Fibroblast of skin of scalp (primary cell): ENCODE measurements at places on chromosomes 2 and 18.

DNA sequence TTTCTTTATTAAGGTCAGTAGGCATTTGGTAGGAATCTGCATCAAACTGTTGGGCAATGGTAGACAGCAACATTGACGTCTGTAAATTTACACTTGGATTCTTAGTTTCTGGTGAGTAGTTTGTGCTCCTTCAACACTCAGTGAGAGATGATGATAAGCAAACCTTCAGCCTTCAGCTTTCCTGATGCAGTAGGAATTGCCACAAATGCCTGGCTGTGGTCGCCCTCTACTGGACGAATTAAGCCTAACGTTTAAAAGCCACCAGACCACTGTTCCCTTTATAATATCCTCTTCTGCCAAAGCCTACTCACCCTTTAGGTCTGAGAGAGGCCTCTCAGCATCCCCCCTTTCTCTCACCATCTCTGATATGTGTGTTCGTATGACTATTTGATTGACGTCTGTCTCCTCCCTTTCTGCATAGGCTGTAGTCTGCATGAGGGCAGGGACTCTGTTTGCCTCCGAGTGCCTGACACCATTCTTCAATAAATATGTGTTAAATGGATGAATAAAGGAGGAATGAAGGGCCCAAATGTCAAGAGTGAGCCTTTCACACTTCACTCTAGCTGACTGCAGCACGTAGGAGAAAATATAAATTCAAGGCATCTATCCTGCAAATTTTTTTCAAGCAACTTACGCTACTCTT lies 47.0 kb upstream of the PLEKHM3 start:
- peak; percentile 57 for DNase-seq

DNA sequence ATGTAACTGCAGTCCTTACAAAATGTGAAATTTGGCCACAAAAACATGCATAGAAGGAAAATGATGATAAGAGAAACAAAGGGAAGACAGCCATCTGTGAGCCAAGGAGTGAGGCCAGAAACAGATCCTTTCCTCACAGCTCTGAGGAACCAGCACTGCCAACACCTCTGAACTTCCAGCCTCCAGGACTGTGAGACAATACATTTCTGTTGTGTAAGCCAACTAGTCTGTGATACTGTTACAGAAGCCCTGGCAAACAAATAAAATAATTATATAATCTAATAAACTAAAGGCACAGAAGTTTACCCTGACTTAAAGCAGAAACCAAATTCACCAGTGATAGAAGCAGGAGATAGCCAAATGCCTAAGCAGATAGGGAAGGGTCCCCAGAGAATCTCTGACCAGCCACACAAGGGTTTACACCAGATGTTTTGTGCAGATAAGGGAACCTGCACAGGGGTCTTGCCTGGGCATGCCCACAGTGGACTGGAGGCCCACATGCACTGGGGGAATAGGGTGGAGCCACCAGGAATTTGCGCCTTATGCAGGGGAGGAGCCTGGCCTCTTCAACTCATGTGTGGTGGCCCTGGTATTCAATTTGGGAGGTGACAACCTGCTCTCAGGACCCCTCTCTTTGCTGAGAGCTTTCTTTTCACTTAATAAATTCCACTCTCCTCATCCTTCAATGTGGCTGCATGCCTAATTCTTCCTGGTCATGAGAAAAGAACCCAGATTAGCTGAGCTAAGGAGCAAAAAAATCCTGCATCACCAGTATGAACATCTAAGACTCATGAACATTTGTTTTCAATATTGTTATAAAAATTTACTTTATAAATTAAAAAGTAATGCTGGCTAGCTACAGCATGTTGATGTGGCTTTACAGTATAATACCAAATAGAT lies 3.8 kb upstream of the GCC2 start:
- peak; percentile 20 for DNase-seq

GRCh38 chr2:176745543-176746200 lies 466.9 kb upstream of the HNRNPA3 start:
- no peak for DNase-seq

- DNase-seq, result no peak
Measured at GRCh38 chr18:50624981-50625380, 65.1 kb downstream of the MAPK4 start.

DNA sequence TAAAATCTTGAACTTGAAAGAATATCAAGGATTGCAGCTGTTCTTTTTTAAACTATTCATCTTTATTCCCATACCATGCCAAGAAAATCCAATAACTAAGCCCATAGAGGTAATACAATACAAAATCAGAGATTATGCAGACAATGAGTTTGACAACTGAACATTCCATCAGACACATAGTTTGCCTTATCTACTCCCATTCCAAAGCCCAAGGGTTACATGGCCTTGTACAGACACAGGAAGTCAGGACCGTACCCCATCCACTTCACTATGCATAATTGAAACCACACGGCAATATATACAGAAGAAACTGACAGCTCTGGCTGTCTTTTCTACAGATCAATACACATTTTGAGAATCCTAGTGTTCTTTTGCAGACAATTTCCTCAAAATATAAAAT lies 181.3 kb downstream of the TMX3 start:
- DNase-seq, result peak; percentile 27

- peak; percentile 6 for DNase-seq
Measured at GRCh38 chr18:79317703-79318102, 78.0 kb upstream of the NFATC1 start.
